ENCODE measurements at places on chromosomes 5 and 9.

- H3K4me1 ChIP-seq, result no peaks in the 10 kb centered on the region
- H3K27me3 ChIP-seq, result no peaks in the 10 kb centered on the region
- DNase-seq, result no peak
- no peak overlapping the region for H3K27ac ChIP-seq
- no peak overlapping the region for H3K4me3 ChIP-seq
These were observed 466.0 kb upstream of the ARRDC3 start for GRCh38 chr5:91849069-91849468.

GRCh38 chr5:176527246-176528222, 9.7 kb downstream of the RNF44 start:
- no peak overlapping the region for H3K4me3 ChIP-seq
- H3K27me3 ChIP-seq, result no peaks in the 10 kb centered on the region
- peaks cover 13% of the 10 kb centered on the region for H3K4me1 ChIP-seq
- H3K36me3 ChIP-seq, result peaks cover 4% of the 10 kb centered on the region

DNA sequence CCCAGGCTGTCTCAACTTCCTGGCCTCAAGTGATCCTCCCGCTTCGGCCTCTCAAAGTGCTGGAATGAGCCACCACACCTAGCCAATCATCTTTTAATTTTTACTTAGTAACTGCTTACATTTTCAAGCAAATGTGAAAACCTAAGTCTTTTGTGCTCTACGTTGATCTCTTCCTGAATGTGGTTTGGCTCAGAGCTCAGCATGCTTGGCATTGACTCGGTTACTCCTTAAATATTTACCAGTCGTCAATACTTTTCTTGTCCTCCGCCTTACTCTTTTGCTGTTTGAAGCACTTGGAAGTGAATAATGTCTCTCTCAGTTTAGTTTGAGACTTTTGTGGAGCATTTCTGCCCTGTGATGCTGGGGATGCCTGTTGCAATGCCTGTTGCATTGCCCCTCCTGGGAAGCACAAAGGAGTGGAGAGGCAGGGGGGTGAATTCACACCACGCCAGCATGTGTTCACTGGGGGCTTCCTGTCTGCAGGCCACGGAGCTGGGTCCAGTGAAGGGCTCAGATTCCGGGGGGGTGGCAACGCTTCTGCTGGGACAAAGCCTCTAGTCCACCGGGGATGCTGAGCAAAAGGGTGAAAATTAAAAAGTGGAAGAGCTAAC, 13.1 kb upstream of the TENT4A start:
- no peak for DNase-seq
- H3K27ac ChIP-seq, result no peak overlapping the region
- H3K4me3 ChIP-seq, result no peak overlapping the region
- H3K27me3 ChIP-seq, result peaks cover 9% of the 10 kb centered on the region

GRCh38 chr5:115308815-115309214, 12.4 kb upstream of the CCDC112 start:
- no peak overlapping the region for H3K4me3 ChIP-seq
- H3K27ac ChIP-seq, result no peak overlapping the region
- H3K4me1 ChIP-seq, result no peaks in the 10 kb centered on the region
- DNase-seq, result no peak
- peaks cover 4% of the 10 kb centered on the region for H3K27me3 ChIP-seq

GRCh38 chr5:37575541-37576489, 196.7 kb downstream of the WDR70 start:
- DNase-seq, result no peak
- no peaks in the 10 kb centered on the region for H3K4me1 ChIP-seq
- no peaks in the 10 kb centered on the region for H3K27me3 ChIP-seq
- H3K36me3 ChIP-seq, result no peaks in the 10 kb centered on the region

DNA sequence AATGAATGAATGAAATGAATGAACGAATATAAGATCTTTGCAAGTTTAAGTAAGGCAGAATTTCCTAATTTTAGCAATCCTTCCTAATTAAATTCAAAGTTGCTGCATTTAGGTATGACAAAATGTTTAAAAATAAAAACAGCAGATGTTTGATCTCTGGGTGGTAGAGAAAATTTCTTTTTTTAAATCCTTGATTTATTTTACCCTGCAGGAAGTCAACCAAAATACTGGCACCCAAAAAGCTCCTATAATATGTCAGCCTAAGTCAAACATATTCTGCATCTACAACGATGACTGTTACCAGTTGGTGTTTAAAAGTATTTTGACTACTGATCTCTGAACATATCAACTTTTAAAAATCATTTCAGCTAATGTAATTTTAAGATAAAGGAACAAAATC, 58.4 kb downstream of the TTC39B start:
- no peaks in the 10 kb centered on the region for H3K36me3 ChIP-seq
- H3K4me1 ChIP-seq, result no peaks in the 10 kb centered on the region
- no peak overlapping the region for H3K27ac ChIP-seq
- no peak for DNase-seq
- H3K27me3 ChIP-seq, result no peaks in the 10 kb centered on the region

DNA sequence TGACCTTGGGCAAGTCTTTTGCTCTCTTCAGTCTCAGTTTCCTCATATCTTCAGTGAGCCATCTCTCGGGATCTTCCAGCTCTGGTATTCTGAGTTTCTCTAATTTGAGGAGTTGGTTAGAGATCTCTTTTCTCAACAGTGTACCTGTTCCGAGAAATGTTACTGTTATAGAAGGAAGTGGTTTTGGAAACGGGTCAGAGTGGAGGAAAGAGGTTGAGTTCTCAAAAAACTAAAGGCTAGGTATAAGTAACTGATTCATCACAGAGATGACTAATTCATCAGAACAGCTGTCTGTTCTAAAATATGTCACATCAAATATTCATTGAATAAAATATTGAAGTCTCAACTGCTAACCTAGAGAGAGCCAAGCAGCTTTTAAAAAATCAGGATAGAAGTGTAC, 106.6 kb downstream of the PALM2AKAP2 start:
- no peak for DNase-seq
- H3K27ac ChIP-seq, result no peak overlapping the region
- H3K27me3 ChIP-seq, result no peaks in the 10 kb centered on the region
- H3K4me1 ChIP-seq, result no peaks in the 10 kb centered on the region
- no peak overlapping the region for H3K4me3 ChIP-seq
- H3K36me3 ChIP-seq, result no peaks in the 10 kb centered on the region

DNA sequence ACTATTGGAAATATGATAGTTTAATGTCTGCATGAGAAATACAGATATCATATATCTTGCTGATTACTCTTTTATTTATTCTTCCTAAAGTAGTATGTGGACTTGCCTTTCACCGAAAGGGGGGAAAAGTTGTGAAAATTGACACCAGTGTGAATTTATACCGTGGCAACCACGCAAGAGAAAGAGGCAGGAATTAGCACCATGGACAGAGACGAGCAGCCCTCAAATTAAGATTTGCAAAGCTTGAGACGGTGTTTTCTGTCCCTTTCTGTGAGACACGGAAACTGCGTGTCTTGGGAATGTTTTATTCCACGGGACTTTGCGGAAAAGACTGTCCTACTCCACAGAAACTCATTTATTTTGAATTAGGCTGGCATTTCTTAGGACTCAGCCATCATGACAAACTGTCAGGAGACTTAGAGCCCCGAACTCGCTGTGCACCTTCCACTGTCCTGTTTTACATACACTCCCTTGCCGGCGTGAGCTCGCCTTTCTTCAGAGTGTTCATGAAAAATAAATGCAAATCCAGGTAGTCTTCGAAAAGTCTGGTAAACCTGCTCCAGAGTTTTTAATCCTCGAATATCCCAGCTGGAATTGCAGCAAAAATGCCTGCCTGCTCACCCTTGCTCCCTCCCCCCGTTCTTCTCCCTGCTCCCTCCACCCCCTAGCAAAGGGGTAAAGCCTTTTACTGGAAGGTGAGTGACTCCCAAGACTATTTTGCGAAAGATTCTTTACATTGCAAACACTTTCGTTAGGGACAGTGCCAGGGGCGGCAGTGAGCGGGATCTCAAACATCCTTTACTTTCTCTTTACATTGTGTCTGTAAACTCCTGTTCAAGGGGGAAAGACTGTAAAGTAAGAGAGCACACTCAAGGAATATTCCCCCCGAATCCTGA, 3.8 kb upstream of the ELAVL2 start:
- H3K4me1 ChIP-seq, result no peaks in the 10 kb centered on the region
- no peak overlapping the region for H3K4me3 ChIP-seq
- no peaks in the 10 kb centered on the region for H3K27me3 ChIP-seq

DNA sequence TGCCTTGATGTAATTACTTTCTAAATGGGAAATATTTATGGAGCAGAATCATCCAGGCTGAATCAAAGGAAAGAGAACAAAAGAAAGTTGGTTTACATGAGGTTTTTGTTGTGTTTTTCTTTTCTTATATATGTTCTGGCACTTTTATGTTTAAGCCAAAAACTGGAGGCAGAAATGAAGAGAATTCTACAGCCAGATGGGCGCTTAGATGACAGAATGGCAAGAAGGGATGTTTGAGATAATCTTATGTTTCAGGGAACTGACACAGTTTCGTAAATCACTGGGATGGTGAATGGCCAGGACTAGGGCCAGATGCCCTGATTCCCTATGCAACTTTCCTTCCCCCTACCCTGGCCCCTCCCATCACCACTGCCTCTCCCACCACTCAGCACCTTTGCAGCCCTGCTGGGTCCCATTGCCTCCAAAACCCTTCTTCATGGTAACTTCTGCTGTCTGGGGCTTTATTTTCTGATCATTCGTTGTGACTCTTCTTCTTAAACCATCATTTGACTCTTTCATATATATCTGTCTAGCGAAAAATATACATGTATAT, 111.8 kb downstream of the EFNA5 start:
- peak overlapping the region; percentile 35 for H3K27ac ChIP-seq
- no peaks in the 10 kb centered on the region for H3K36me3 ChIP-seq
- H3K4me3 ChIP-seq, result no peak overlapping the region
- H3K4me1 ChIP-seq, result peaks cover 49% of the 10 kb centered on the region
- no peaks in the 10 kb centered on the region for H3K27me3 ChIP-seq
- DNase-seq, result no peak

DNA sequence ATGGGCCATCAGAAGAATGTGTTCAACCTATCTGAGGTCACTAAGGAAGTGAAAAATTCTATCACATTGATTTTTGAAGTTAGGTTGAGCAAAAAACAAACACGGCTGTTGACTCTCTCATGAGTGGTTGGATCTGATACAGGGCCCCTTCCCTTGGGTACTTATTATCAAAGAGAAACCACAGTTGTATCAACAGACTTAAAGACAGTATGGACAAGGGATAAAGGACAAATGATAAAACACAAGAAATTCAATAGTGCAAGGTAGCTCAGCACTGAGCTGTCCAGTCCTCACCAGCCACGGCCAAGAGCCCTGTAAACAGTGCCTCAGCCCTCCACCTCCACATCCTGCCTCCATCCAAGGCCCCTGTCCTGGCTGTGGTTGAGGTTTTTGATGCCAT, 86.9 kb downstream of the UBE2QL1 start:
- H3K36me3 ChIP-seq, result no peaks in the 10 kb centered on the region
- H3K4me1 ChIP-seq, result no peaks in the 10 kb centered on the region
- H3K27ac ChIP-seq, result no peak overlapping the region
- H3K27me3 ChIP-seq, result 0 out of 2 replicates have a peak, but pooled peaks cover 2% of the 10 kb centered on the region
